HS-27A (cell line): ENCODE measurements at places on chromosomes 13 and 19.

GRCh38 chr19:30263830-30264381 is 108.3 kb upstream of the ZNF536 start:
- DNase-seq = no peak

GRCh38 chr13:94192431-94192975 is 287.0 kb downstream of the DCT start:
- DNase-seq = no peak

- DNase-seq = no peak
Measured at GRCh38 chr13:32983058-32983457, 33.2 kb upstream of the KL start.

DNA sequence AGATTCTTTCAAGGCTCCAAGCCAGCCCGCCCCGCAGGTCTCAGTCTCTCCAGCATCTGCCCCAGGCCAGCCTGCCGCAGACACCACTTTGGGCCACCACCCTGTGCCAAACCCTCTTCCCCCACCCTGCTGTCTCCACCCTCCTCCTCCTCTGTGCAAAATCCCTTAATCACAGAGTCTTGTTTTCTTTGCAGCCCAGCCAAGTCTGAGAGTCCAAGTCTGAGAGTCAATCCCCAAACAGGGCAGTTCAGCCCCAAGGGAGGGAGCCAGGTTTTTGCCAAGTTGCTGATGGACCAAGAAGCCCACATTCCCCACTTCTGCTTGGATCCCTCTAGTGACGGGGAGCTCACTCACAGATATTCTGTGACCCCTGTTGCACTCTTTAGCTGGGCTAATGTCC is 3.1 kb downstream of the ADAMTS10 start:
- no peak for DNase-seq

DNA sequence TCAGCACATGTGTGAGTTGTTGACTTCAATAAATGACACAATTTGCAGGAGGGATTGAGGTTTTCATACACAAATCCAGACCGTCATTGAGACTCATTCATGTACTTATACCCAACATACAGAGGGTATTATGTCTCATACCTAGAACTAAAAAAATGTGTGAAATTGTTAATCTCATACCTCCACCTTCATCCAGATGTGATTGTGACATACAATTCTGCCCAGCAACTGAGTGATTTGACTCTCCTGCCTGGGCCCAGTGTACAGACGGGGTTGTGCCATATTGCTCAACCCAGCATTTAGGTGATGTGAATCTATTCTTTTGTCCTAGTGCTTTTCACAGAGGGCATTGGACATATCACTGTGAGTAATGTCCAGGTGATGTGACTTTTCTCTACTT is 12.6 kb upstream of the ZNF681 start:
- no peak for DNase-seq

- no peak for DNase-seq
Measured at GRCh38 chr13:28411831-28412353, 83.0 kb downstream of the FLT1 start.

DNA sequence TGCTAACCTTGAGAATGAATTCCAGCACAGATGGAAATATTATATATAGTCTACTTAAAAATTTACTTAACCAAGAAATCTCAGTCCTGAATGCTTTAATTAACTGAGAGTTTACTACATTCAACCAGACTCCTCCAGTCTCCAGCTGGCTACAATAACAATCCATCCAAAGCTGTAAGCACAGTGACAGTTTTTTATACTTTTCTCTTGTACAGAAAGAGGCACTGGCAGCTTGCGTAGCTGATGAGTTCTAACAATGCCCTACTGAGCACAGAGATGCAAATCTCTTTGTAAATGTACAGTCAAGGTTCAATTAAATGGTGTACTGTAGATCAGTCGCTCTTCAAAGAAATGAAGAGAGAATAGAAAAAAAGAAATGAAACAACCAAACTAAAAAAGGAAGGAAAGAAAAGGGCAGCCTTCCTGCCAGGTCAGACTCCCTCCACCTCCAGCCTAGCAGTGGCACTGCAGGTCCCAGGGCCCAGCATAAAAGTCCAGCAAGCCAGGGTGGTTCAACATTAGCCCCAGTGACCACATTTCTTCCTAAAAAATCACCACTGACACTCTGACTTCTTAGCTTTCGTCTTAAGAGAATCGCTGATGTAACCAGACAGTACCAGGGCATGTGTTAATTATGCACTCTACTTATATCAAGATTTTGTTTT is 88.4 kb downstream of the SACS start:
- DNase-seq = no peak

DNA sequence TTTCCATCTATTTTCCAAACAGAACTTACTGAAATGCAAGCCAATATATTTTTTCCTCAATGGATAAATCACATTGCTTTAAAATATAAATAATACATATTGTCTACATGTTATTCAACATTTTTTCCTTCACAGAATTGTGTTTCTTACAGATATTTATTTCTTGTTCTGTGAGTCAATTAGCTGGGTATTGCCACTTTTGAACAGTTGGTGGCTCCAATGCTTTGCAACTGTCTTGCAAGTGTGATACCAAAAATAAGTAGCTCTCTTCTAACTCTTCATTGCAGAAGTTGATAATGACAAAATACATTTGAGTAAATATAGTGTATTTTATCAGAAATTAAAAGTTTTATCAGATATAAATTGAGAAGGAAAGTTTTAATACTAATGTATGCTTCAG is 17.1 kb upstream of the GPC5 start:
- no peak for DNase-seq

- no peak for DNase-seq
Measured at GRCh38 chr13:105804561-105805190, 730.8 kb downstream of the EFNB2 start.

DNA sequence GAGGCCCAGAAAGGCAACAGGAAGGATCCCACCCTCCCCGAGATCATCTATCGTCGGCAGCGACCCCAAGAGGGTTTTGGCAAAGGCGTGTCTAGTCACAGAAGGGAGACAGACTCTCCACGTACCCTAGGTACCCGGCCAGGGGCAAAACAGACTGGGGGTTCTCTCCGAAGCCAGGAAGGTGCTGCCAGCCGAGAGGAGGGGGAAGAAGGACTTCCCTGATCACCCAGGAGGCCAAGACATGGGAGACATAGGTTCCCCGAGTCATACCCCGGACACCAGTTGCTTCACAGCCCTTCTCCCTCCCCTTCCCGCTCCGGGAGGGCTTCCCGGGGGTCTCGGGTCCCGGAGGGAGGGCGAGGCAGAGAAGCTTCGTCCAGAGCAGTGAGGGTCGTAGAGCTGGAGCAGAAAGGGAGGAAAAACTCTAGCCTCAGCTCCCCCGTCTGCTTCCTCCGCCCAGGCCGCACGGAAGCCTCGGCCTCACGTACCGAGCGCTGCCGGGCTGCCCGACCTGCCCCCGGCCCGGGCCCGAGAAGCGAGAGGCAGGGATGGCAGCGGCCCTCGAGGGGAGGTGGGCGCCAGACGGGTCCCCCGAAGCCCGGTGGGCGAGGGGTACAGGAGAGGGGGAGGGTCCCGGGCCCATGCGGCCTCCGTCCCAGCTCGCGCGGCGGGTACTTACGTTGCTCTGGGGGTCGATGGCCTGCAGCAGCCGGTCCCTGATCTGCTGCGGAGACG is 644 bp downstream of the MED26 start:
- DNase-seq = no peak

DNA sequence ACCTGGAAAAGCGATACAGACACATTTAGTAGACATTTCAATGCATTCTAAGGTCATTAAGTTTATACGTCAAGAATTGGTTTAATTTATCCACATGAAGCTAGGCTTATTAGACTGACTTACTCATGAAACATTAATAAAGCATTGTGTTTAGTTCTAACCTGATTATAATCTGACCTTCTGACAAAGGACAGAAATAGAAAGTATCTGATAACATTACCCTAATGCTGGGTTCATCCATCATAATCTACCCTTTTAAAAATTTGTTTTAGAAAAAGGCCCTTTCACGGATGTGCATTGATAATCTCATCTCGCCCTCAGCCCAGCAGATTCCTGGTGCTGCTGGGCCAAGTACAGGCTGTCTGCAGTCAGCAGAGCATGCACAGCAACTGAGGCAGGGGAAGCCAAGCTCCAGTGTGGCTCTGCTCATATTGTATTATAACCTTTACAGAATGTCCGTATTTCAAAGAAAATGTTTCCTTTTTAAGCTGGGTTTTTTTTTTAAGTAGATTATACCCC is 142.1 kb upstream of the MAB21L1 start:
- no peak for DNase-seq

- no peak for DNase-seq
Measured at GRCh38 chr13:43988302-43988701, 108.6 kb downstream of the LACC1 start.
